ENCODE measurements at places on chromosomes 6 and 20.

- peak; percentile 31 for DNase-seq
These were observed 49.8 kb upstream of the ERVFRD-1 start for GRCh38 chr6:11161031-11161956.

DNA sequence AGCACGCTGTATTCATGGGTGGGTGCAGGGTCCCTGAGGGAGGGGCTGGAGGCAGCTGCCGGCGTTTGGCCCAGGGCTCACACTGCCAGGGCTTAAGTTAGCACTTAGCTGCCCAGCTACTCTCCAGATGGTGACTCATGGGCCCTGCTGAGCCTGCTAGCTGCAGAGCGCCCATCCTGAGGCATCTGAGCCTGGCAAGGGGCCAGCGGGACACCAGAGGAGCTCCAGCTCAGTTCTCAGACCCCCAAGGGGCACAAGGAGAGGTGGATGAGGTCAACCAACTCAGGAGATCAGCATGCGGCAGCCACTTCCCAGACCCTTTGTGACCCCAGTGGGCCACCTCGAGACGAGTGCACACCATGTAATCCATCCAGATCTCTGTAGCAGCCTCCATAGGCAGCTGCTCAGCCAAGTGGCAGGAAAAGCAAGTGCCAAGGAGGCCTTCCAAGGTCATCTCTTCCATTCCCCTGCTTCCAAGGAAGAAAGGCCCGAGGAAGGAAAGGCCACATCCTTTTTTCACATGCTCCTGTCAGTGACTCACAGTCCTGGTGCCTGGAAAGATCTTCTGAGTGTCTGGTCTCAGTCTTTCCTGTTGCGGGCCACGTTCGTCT lies 35.3 kb downstream of the FOXP4 start:
- DNase-seq, result peak; percentile 82

DNA sequence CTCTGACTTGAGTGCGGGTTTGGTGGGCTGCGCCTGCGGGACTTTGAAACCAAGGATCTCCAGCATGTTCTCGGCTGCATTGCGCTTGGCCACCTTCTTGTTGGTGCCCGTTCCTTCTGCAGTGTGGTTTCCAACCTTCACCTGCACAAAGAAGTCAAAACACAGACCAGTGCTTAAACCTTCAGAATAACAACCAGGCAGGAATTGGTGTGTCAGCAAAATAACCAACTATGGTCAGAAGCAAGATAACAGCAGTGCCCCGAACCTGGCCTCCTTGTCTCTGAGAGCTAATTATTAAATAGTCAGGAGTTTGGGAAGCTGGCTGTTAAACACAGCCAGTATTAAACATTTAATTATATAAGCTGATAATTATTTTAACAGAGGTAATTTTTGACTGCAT lies 68.1 kb downstream of the STAU1 start:
- no peak for DNase-seq

DNA sequence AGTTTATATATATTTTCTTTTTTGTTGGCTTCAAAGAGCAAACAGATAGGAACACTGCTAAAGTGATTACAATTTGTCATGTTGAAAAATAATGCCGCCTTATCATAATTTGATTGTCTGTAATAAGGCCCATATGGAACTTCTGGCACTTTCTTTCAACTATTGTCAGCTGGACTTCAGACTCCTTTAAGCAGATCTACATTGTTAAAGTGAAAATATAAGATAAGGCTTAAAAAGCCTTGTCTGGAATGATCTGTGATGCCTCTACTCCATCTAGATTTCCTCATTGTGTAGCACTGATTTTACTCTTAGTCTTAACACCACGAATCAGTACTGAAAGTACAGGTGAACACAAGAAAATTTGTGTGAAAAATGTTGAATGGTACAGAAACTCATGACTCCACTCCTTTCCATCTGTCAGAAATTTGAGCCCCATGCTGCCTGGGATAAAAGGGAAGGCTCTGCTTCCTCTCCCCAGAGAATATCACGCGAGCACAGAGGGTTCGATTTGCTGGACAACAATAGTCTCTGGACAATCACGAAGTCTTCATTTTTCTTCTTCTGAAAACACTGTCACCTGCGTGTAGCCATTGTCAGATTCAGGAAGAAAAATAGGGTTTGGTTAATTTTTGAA lies 56.0 kb downstream of the BCAS1 start:
- DNase-seq, result no peak

- DNase-seq, result no peak
These were observed 136.6 kb downstream of the DTNBP1 start for GRCh38 chr6:15526212-15526701.

DNA sequence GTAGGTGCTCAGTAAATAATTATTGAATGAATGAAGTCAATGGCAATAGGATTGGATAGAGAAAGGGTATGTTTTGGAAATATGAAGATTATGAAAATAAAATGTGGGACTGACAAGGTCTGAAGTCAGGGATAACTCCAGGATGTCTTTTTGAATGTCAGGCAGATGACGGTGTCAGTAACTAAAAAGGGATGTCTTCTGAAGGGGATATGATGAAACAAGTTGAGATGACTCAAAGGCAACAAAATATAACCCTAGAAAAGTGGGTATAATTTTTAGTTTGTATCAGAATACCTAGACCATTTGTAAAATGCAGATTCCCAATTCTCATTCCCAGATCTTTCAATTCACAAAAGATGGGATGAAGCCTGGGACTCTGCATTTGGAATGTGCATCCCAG lies 257.3 kb upstream of the SGK1 start:
- DNase-seq, result no peak

- peak; percentile 16 for DNase-seq
These were observed 95.1 kb downstream of the KCNQ5 start for GRCh38 chr6:72716916-72717315.

DNA sequence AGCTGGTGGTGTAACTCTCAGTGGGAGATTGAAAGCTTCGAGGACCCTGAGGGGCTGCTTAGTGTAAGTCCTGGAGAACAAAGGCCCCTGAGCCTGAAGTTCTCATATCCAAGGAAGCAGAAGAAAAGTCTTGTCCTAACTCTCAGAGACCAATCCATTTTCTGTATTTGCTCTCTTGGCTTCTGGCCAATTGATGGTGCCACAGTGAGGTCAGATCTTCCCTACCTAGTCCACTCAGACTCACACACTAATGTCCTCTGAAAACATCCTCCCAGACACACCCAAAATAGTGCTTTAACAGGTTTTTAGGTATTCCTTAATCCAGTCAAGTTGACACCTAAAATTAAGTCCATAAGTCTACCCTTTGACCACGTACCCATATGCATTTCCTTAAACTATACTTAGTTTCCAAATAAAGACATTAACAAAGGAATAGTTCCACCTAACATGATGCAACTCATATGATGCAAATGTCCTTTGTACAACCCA lies 29.4 kb downstream of the ZNF292 start:
- no peak for DNase-seq

GRCh38 chr20:9363673-9364072 lies 150.7 kb upstream of the LAMP5 start:
- no peak for DNase-seq

DNA sequence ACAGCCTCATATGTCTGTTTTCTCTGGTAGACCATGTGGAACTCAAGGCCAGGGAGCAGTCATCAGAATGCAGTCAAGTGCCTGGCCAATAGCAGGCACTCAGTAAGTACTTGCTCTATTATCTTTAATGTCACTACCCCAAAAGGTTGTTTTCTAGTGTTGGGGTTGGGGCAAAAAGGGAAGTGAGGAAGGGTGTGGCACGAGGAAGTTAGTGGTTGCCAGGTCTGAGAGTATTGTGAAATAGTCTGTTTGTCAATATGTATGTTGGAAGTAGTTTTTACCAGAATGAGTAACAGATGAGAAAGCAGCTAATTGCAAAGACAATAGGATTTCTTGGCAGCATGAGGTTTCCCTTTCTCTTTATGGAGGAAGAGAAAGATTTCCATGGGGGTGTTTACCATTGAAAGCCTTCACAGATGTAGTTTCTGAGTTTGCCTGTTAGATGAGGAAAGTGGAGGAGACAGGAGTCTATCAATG lies 59.5 kb upstream of the ARMH2 start:
- peak; percentile 8 for DNase-seq

- DNase-seq, result no peak
These were observed 48.8 kb downstream of the NOX3 start for GRCh38 chr6:155406801-155407200.

DNA sequence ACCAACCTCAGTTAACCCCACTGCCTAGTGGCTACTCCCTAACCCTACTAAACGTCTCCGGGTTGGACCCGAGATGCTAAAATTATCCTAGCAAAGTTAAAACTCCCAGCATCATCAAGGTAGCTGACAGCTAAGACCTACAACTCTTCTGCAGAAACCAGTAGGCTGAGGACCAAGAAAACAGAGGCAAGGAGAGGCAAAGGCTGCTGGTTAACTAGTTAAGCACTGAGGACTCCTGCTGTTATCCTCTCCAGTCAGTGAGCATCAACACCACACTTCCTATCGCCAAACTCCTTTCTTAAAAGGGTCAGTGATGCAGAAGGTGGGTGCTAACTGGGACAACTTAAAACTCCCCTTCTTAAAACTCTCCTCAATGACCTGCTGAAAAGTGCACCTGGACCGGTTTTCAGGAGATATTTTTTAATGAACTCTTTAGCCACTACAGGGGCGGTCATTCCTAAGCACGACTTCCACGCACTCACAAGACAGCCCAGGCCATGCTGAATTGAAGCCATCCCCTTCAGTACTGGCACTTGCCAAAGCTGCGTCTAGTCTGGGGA lies 1.7 kb downstream of the TRERF1 start:
- peak; percentile 21 for DNase-seq

- no peak for DNase-seq
These were observed 317.0 kb downstream of the CDC5L start for GRCh38 chr6:44704240-44705150.

- DNase-seq, result peak; percentile 56
These were observed 999.4 kb upstream of the GJE1 start for GRCh38 chr6:141133346-141133745.

DNA sequence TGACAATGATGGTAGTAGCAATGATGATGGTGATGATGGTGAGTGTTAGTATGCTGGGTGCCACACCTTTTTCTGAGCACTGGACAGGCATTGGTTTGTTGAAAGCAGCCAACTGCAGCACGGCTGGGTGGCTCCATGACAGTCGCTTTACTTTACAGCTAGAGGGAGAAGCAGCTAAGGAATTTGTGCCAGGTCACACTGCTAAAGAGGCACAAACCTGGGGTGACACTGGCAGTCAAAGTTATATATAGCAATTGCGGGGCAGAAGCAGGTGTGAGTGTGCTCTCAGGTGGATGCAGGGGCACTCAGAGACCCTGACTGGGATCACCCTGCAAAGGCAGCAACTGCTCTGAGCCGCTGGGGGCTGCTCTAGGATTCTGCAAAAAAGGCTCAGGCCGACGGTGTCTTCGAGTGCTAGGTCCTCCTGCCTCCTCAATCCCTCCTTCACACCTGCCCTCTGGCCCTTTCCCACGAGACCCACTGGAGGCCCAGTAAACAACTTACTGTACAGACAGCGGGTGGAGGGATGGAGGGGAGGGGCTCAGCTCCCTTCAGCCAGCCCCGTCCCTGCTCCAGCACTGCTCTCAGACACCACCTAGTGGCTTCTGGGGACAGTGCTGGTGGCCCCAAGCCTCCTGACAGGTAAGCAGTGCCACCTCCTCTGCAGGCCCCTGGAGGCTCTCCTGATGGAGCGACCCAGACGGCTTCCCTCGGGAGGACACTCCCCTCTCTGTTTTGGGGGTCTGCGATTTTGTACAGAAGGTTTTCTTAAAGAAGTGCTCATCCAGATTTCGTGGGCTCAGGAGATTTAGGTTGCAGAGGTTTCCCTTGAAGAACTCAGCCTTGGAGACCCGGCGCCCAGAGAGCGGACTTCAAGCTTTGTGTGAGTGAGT lies 4.4 kb upstream of the RPS21 start:
- peak; percentile 61 for DNase-seq

GRCh38 chr20:62055106-62055861 lies 10.4 kb downstream of the TAF4 start:
- no peak for DNase-seq

DNA sequence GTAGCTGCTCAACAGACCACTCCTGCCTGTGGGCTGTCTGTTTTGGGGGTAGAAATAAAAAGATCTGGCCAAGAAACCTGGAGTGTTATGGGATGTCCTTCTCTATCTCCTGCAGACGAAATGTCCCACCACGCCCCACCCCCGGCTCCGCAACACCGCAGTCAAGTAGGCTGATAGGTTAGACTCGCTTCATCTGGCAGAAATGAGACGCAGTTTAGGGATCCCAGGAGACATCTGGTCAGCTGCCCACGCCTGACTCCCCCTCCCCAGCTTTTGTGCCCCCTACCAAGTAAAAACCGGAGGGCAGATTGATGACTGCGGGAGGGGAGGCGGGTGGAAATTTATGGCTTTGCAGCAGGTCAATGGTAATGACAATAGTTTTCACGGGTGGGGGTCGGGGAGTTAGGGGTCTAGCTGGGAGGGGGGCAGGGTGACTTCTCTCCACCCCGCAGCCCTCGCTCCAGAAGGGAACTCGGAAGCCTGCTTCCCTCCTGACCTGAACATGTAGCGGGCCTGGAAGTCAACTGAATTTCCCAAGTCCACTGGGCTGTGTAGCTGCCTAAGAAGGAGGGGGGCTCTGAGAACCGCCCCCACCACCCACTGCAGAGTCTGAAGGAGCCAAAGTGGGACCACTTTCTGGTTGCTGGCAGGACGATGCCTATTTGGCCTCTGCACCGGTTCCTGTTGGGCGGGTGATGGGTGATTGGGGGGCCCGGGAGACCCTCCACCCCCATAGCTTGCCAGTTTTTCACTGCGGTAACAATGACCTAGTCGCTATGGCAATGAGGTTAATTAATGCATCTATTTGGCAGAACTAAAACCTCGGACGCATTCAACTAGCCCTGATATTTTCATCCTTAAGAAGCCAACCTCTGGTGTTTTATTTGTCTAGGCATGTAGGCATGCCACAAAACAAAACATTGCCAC lies 25.7 kb downstream of the PMEPA1 start:
- DNase-seq, result no peak

DNA sequence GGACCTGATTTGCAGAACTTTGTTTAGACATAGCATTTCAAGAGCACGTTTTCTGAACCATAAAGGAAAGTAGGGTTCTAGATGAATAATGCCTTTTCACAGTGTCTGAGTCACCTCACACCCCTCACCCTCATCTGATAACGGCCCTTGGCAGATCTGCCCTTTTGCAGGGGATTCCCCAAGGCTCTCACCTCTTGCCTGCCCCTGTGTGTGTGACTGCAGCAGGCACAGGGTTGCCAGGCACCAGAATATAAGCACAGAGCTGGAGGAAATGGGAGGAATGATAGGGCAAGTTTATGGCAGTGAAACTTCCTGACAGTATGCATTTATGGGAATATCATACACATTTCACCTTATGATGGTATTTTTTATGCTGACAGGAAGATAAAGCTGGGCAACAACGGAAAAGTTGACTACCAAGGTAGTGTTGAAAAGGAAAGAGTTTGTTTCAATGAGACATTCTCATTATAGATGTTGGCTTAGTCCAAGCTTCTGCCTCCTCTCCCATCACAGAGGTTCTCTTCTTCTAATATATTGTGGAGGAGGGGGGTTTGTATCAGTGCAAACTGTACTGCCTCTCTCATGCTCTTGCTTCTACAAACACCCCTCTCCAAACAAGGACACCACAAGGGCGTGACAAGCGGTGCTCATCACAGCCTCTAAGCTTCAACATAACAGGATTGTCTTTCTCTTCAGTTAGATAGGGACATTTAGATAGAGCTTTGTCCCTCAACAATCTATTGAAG lies 101.5 kb upstream of the BACH2 start:
- DNase-seq, result peak; percentile 14
